Activated naive CD4-positive, alpha-beta T cell (primary cell): ENCODE measurements at places on chromosomes 11 and 22.

GRCh38 chr11:31825838-31826484 lies 14.8 kb upstream of the PAX6 start:
- no peak for DNase-seq

DNA sequence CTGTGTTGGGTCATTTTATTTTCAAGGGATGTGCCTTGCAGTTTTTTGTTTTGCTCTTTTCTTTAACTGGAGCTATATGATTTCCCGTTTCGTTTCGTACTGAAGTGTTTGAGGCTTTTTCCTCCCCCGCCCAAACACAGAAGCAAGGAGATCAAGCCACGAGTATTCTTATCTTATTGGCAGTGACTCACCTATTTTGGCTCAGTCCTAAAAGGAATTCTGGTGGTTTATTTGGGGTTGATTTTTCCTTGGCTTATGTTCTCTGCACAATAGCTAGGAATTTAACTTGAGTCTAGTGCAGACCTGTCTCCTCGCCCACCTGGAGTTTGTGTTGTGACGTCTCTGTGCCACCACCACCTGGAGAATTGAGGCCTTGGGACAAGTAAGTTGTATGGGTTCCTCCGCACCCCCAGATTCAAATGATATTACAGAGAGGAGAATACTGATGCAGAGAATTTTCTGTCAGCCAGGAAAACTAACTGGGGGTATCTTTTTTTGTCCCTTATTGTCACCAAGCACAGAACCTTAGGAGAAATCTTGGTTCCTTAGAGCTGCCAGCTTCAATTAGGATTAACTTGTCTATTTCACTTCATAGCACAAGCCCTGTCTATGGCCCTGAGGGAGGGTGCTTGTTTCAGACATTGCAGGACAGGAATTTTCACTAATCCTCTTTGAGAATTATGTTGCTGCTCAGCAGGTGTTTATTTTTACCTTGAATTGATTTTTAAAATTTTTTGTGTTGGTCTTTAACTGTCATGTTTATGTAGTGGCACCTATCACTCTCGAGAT lies 90.4 kb upstream of the BIRC3 start:
- DNase-seq: no peak

DNA sequence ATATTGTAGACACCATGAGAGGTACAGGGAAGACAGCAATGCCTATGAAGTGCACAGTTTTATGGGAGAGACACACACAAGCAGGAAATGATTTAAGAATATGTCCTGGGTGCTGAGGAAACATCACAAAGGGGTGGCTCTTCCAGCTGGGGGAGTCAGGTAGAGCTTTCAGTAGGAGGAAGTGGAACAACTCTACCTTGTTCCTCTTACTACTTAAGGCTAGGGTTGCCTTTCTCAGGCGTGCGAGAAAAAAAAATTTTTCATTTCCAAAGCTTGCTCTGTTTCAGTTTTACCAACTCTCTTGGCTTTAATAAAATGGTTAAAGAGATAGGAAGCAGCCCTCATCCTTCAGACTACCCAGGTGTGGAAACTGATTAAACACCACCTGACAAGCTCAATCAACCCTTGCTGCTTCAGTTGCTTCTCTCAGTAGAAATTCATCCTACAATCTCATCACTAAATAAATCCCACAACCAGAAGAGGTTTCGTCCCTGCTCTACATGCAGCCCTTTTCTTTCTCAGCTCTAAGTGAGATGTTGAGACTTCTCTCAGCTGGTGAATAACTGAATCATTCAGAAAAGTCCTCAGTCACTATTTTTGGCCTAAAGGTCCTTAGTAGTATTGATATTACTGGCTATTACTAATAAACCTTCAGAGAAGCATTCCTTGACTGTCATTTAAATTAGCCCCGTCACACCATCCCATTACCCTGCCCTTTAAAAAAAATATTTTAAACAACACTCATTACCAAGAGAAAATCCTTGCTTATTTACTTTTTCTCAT lies 5.9 kb downstream of the ABTB2 start:
- DNase-seq: no peak

- DNase-seq: no peak
Observed at GRCh38 chr11:45739866-45740265, 65.1 kb upstream of the SLC35C1 start.

DNA sequence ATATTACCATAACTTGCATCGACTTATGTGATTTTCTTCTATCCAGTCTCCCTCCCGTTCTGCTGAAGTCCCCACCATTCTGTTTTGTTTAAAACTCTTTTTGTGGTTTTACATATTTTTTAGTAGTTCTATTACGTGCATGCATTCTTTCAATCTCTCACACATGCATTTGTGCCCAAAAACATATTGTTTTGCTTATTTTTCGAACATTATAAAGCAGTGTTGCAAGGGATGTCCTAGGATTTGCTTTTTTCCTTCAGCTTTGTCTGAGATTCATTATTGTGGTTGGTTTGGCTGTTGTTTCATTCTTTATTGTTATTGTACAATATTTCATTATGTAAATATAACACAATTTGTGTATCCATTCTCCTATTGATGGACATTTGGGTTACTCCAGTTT lies 235.7 kb downstream of the DYNC2H1 start:
- DNase-seq: no peak

- no peak for DNase-seq
Observed at GRCh38 chr22:35903571-35904335, 124.9 kb downstream of the RBFOX2 start.

DNA sequence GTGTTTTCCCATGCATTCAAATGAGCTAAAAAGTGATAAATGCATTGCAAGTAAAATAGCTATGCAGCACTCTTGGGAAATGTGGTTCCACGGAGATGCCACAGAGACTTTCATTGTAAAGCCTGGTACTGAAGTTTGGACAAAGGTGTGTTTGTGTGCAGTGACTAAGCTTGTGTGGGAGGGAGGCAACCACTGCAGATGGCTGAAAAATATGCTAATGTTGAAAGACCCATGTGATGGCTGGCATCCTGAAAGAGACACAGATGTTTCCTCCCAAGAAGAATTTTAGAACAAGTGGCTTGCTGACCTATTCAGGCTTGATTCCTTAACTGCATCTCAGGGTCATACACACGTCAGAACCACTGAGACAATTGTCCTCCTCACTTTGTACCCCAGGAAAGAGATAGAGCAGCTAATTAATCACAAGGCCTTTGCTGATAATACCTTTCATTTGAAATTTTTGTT lies 73.8 kb downstream of the FAM76B start:
- no peak for DNase-seq

GRCh38 chr22:39003165-39003638 lies 10.9 kb upstream of the APOBEC3C start:
- DNase-seq: peak; percentile 47

DNA sequence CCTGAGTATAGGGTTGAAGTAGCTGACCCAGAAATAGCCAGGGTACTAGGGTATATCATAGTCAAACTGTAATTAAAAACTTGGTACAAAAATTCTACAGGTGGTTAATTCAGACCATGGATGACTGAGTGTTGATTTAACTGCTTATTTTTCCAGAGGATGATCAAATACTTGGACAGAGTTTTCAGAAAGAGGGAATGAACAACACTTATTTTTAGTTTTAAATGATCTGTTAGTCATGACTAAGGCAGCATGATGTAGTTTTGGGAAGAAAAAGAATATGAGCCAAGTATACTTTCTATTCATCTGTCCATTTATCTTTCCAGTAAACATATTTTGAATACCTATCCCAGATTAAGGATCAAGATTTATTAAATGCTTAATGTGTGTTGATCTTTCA lies 19.8 kb upstream of the CCDC89 start:
- no peak for DNase-seq

DNA sequence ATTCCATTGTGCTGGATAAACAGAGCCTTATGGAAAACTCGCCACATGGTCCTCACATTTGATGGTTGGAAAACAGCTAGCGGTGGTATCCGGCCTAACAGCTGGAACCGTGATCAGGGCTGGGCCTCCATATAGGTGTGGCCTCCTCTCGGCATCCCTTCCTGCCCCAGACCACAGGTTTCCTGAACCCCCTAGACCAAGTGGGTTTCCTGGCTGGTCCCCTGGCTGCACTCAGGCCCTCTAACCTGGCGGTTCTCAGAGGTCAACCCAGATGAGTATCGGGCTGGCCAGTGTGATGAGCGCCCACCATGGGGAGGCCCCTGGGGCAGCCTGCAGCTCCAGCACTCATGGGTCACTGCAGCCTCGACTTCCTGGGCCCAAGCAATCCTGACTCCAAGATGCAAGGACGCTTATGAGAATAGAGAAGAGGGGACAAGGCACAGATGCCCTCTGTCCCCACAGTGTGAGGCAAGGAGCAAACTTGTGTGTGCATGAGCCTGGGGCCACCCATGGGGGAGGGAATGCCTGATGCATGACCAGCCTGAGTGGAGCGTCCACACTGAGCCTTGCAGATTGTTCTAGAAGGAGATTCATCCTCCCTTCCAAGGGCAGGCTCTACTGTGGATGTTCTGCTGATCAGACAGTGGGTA lies 53.4 kb upstream of the WNT7B start:
- no peak for DNase-seq

GRCh38 chr11:67584205-67584880 lies 731 bp downstream of the GSTP1 start:
- no peak for DNase-seq
